KBM-7 (cell line): ENCODE measurements at places on chromosomes 13 and 19.

DNA sequence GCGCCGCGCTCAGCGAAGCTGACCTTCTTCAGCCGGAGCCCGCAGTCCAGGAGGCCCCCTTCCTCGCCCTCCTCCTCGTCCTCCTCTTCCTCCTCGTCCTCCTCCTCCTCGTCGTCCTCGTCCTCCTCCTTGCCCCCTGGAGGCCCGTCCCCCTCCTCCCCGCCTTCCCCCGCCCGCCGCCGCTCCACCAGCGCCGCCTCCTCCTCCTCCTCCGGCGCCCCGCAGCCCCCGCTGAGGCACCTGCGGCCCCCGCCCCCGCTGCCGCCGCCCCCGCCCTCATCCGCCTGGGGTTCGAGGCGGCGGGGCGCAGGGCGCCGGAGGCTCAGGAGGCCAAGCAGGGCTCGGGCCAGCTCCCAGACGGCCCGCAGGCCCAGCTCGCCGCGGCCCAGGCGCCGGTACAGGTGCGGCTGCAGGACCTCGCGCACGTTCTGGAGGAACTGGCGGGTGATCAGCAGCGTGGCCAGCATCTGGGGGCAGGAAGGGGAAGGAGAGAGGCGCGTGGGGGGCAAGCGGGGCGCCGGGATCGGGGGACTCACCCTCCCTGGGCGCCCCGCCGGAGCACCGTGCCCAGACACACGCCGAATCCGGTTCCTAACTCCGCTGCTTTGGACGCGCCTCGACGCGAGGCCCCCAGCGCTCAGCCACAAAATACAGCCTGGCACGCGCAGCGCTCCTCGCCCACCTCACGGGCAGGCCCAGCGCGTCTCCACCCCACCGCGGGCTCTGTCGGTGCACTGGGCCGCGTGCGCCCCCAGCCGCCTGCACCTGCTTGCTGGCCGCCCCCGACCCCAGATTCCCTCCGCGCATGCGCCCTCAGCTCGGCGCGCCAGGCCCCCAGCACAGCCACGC, 5.9 kb downstream of the ANO8 start:
- no peak for DNase-seq

DNA sequence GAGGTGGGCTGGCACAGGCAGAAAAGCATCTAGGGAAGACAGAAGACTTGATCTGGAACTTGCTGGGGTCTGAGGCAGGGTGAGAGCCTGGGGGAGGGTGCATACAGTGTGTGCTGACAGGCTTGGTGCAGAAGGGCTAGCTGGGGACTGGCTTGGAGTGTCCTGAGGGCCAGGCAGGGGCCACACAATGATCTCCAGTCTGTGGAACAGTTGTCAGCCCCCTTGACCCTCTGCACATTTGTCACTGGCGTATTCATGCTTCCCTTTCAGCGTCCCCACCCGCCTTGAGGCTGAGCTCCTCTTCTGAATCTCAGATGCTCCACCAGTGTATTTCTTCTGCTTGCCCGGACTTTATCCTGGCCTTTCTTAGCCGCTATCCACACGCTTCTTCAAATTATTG, 2.8 kb upstream of the MICU2 start:
- no peak for DNase-seq

DNA sequence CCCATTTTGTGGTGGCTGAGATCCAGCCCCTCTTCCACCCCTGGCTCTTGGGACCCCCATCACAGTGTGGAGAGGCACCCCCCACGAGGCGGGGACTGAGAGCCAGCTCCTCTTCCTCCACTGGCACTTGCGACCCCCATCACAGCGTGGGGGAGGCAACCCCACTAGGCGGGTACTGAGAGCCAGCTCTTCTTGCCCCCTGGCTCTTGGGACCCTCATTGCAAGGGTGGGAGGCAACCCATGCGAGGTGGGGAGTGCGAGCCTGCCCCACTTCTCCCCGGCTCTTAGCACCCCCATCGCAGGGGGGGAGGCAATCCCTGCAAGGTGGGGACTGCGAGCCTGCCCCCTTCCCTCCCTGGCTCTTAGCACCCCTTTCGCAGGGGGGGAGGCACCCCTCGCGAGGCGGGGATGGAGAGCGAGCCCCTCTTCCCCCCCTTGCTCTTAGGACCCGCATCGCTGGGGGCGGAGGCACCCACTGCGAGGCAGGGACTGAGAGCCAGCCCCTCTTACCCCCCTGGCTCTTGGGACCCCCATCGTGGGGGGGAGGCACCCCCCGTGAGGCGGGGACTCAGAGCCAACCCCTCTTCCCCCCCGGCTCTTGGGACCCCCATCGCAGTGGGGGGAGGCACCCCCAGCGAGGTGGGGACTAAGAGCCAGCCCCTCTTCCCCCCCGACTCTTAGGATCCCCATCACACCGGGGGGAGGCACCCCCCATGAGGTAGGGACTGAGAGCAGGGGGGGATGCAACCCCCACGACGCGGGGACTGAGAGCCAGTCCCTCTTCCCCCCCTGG, 364.6 kb upstream of the SPRY2 start:
- DNase-seq: no peak

DNA sequence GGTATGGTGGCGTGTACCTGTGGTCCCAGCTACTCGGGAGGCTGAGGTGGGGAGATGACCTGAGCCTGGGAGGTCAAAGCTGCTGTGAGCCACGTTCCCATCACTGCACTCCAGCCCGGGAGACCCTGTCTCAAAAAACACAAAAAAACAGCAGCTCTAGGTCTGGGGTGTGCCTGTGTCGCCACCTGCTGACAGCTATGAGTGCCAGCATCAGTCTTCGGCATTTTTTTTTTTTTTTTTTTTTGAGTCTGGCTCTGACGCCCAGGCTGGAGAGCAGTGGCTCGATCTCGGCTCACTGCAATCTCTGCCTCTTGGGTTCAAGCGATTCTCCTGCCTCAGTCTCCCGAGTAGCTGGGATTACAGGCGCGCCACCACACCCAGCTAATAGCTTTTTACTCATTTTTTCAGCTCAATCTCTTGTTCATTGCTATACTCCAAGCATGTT, 10.1 kb downstream of the AP2S1 start:
- peak; percentile 91 for DNase-seq

DNA sequence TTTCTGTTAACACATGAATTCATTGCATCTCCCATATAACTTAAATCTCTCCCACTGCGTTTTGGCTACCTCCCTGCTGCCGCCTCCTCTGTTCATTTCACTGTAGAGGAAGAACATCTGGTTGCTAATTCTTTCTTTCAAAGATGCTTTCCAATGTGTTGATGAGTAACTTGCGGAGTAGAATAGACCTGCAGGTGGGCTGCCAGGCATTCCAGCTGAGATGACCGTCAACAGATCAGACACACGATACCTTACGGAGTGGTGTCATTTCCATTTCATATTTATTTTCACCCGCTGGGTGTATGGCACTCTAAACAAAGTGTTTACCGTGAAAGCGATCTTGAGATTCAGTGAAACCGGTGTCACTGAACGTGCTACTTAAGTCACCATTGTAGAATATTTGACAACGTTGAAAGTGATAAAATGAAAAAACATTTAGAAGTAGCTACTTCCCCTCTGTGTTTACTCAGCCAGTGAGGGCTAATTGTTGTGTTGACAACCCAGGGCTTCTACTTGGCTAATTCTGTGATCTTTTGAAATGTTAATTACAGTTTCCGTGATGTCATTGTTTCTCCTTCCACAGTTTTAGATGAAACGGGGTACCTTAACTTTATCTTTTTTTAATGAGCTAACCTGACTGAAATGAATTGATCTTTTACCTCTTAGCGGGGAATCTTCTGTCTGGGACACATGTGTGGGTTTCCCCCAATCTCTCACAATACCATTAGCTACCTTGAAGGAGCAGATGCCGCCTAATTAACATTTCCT, 228.5 kb upstream of the ARGLU1 start:
- no peak for DNase-seq

GRCh38 chr13:51643882-51644281, 59.6 kb downstream of the WDFY2 start:
- peak; percentile 62 for DNase-seq

DNA sequence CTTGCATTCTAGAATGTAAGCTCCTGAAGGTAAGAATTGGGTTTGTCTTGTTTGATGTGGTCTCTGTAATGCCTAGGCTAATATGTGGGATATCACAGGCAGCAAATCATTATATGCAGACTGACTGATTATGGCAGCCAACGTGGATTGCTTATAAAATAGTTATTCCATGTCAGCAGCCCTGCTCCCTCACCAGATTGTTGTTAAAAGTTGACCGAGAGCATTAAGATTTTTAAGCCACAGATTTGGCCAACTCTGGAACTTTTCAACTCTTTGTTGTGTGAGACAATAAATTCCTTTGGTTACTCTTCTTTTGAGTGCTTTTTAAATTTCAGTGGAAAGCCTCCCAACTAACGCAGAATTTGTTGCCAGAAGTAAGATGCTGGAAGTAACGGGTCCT, 92.6 kb upstream of the FAM216B start:
- DNase-seq: no peak

DNA sequence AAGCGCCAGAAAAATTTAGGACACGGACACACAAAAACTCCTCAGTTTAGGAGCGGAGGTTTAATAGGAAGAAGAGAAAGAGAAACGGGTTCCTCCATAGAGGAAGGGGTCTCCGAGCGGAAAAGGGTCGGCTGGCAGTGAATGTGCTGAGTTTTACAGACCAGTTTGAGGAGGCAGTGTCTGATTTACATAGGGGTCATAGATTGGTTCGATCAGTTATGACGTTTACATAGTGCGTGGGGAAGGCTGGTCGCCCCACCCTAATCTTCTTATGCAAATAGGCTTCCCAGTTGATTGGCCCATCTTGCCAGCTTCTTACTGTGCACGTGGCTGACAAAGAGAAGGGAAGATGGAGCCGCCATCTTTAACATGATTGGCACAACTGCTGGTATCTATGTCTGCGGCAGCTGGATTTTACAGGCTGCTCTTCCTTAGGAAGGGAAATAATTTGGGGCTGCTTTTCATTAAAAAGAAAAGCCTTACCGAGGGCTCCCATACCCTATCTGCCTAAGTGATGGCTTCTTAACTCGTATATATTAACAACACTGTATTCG, 1.2 kb upstream of the ZNF225 start:
- no peak for DNase-seq

DNA sequence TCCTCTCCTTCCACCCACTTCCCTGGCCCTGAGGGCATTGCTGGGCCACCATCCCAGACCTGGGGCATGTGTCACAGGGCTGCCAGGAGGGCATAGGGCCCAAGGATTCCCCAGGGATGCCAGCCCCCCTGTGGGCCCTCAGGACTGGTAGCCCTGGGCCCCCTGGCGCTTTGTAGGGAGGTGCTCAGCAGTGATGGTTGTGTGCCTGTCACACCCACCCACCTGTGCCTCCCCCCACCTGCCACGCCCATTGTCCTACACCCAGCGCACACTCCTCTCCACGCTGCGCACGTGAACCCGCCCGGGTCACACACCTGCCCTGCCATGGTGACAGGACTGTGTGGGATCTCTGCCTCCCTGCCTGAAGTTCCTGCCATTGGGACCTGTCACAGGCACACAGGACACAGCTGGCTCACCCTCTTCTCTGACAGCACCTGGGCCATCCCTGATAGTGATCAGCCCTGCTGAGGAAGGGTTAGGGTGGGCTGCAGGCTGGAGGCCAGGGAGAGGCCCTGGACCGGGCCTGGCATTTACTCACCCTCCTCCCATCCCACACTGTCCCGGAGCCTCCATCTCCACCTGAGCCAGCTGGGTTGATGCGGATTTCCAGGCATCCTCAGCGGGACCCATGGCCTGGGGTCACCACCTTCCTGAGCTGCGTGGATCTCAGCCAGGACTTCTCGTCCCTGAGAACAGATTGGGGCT, 23.9 kb downstream of the WTIP start:
- no peak for DNase-seq

- peak; percentile 85 for DNase-seq
Measured at GRCh38 chr19:8576273-8576993, 809 bp downstream of the MYO1F start.

DNA sequence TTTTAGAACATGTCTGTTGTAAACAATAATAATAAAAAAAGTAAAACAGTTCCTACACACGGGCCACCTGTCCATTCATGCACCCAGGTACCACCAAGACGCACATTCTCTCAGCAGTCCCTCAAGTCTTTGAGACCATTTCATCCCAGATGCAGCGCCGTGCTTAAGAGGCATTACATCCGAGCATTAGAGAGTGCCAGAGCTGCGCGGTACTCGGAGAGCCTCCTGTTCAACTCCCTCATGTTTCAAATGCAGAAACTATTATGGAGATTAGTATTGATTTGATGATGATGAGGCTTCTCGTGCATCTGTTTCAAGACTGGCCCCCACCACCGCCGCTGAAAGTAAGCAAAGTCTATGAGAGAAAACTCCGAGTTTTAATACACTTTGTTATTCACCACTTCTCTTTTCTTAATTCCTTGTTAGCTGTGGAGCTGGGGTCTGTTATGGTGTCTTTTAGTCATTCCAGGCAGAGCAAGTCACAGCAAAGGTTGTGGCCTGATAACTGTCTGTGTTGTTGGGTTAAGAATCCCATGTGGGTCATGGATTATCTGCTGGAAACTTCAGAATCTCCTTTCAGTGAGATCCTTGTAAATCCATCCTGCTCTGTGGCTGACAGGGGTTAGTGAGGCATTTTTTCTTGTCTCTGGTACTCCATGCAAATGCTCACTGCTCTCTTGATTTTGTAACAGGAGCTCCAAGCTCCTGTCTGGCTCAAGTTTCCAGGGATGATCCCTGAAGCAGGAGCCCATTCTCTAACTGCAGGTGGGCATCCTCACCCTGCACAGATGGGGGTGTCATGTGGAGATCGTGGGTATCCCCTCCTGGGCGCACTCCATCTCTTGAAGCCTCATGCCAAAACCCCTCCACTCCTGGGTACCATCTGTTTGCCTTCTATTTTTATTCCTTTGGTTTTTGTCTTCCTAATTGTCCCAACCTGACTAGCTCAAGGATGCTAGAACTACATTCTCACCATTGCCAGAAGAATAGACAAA, 74.9 kb upstream of the MTIF3 start:
- DNase-seq: no peak

GRCh38 chr13:51843529-51843928, 1.4 kb downstream of the TMEM272 start:
- DNase-seq: no peak

DNA sequence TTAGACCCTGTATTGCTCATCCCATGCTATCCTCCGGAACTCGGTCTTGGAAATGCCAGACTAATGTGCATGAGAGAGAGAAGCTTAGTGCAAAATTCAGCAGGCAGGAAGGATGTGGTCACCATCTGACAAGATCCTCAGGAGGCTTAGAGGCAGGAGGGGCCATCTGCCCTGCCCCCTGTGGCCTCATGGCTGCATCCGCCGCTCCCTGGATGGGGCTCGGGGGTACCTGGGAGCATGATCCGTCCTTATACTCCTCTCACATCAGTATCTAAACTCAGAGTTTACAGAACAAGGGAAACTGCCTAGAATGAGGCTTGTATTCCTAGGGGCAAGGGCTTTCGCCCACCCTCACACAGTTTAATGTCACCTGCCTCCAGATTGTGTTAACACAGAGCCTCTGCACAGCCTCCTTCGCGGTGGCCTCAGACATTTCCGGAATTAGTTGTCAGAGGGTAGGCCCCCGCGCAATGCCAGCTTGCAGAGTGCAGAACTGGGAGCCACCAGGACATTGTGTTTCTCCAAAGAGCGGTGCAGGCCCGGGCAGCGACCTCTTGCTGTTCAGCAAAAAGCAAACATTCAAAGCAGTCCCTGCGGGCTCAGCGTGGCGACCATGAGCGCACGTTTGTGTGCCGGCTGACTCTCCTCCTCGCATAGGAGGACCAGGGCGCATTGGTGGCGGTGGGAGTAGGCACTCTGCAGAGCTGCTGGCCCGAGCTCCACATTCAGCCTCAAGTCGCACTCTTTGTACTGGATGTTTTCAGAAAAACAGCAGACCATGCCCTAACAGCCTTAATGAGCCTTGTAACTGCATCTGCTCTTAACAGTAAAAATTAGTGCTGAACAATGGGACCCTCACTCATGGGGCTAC, 39.1 kb downstream of the GPR12 start:
- peak; percentile 97 for DNase-seq
